ENCODE measurements at places on chromosomes 3 and 15.

DNA sequence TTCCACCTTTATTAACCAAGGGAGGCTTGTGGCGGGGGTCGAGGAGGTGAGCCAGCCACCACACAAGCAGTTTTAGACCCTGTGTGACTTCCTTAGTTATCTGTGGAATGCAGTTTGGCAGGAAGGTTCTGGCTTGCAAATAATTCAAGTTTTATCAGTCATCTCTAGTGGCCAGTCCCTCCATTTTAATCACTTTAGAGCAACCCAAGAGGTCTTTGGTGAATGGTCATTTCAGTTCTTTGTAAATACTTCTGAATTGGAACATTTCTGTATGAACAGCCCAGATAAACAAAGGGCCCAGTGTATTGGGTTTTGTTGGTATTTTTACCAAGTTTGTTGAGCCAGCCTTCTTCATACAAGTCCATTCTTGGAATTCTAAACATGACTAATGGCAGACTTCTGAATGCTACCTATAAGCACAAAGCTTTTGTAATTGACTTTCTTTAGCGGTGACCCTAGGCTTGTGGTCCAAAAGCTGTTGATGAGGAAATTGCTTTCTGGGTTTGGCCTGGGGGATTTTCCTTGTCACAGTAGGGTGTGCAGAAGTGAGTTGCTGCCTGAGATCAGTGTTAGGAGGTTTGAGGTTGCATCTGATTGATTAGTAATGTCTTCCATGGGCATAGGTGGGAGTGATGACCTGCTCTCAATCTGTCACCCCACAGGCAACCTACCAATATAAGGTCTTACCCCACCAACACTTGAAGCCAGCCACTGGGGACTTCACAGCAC is 193.3 kb upstream of the TOPAZ1 start:
- DNase-seq = no peak

DNA sequence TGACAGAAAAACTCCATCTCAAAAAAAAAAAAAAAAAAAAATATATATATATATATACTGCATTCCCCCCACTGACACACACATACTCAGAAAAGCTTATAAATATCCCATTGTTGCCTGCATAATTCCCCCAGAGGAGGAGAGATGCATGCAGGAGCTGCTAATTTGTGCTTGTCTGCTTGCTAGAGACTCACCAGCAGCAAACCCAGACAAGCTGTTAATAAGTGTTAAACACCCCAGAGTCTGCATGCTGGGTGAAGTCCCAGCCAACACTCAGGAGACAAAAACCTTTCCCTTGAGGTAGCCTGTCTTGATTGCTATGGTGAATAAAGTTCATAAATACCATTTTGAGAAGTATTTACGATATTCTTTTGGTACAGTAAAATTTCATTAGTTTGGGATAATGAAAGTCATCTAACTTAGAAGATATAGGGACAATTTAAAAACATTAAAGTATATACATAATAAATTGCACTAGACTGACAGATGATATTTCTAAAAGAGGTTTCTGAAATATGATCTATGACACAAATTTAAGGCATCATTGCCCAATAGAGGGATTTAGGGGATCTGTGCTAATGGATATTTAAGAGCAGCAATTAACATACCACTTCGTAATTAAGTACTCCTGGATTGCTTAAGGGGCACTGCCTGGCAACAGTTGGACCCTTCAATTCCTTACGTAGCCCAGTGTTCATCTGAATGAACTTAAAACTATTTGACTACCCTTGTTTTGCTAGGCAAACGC is 400.0 kb upstream of the C2CD4B start:
- DNase-seq = no peak

GRCh38 chr3:15470261-15470660 is 42.9 kb downstream of the EAF1 start:
- DNase-seq = no peak

DNA sequence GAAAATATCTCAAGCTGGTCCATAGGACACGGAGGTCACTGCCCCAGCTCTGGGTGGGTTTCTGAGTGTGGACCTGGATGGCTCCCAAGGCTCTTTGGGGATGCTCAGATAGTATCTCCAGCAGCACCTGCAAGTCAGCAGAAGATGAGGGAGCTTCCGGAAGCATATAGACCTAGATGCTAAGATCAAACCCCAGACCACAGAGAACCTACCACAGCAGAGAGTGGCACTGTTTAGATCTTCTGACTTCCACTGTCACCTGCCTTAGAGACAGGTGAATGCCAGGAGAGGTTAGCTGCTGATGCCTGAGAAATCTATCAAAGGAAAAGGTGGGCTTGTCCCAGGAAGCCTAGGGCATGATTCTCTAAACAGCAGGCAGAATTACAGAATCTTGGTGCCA is 105.7 kb upstream of the TRPM1 start:
- DNase-seq = no peak

DNA sequence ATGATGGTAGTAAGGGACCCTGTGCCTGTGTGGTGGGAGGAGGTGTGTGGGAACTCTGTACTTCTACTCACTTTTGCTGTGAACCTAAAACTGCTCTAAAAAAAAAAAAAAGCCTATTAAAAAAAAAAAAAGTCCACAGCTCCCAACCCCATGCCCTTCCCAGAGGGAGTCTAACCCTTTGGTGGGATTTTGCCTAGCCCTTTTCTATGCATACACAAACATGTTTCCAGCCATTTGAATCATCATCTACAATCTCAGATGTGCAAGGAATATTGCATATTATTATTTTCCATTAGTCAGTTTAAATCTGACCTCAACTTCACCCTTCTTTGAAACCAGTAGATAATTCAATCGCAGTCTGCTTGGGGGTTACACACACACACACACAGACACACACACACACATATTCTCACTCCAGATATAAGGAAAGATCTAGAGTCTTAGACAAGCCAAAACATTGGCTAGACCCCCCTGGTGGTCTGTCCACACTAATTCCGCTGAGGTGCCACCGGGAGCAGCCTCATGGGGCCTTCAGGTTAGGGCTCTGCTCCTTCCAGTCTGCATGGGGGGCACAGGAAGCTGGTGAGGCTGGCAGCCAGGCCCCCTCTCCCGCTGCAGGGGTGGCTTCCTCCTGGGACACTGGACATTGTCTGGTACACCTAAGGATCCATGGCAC is 75.5 kb upstream of the NR2E3 start:
- no peak for DNase-seq

DNA sequence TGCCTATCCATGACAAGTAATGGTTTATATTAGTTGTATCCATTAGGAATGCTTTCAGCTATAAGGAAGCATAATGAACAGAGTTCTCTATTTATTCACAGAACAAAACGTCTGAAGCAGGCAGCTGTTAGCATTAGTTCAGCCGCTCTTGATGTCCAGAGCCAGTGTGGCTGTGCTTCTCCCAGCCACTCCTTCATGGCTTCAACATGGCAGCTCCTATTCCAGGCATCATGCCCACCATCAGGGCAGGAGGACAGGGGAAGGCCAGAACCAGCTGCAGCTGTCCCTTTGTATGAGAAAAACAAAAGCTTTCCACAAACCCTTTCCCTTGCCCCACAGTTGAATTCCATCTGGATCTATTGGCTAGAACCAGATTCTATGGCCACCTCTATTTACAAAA is 12.9 kb upstream of the SNRK start:
- no peak for DNase-seq

DNA sequence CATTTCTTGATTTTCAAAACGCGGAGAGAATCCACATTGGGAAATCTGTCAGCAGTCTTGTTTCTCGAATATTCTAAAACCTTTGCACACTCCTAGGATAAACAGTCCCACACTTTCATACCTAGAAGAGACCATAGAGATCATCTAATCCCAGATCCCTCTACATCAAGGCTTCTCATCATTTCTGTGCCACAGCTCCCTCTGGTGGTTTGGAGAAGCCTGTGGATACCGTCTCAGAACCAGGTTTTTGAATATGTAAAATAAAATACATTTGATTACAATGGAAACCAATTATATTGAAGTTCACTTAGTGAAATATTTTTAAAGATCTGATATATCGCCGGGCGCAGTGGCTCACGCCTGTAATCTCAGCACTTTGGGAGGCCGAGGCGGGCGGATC is 211.9 kb upstream of the GOLGA6L4 start:
- DNase-seq = no peak

DNA sequence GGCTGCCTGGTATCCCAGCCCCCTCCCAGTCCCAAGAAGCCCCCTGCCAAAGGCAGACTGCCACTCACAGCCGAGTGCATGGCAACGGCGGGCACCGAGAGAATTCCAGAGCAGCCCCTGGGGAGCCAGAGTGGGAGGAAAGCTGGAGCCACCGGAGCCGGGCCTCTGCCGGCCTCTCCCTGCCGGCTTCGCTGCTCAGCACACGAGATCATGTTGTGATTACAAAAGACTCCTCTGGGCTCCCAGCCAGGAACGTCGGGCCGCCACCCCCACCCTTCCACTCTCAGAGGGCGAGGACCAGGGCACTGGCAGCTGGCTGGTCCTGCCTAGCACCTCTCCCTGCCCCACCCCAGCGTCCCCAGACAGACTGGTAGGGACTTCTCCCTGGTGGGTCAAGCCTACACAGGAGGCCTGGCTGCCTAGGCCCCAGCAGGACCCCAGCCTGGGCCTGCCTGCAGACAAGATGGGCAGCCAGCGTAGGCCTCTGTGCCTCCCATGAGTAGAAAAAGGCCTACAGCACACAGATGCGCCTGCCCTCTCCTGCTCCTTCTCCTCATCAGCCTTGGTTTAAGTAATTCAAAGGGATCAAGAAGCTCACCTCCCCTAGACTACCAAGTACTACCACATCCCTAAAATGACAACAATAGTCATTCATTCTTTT is at the start of gene CCDC9B:
Gene CCDC9B (minus strand): TSS at position 200 of the 661 bp plus-strand sequence. CDS start 120 bp downstream, at position 80.
- no peak for DNase-seq

- DNase-seq = no peak
Observed at GRCh38 chr15:63922261-63922904, 88.6 kb upstream of the HERC1 start.
